Kidney capillary endothelial cell (primary cell): ENCODE measurements at places on chromosomes 13 and 19.

DNA sequence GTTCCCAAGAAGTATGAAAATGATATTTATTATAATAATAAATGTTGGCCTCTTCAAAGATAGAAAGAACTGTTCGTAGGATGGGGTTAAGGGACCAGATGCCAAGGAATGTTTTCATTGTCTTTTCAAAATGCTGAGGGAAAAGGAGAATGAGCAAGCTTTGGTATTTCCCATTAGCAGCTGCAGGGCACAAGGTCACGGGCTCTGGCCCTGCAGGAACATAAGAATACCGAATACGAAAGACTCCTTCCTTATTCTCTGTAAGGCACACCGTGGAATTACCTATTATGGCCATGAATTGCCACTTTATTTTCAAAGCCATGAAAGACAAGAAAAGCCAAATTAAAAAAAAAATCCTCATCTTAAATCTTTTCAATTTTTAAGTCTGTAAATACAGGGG is 49.6 kb upstream of the OLFM4 start:
- no peak for DNase-seq

GRCh38 chr19:30395283-30395682 is 23.1 kb downstream of the ZNF536 start:
- no peak for DNase-seq

DNA sequence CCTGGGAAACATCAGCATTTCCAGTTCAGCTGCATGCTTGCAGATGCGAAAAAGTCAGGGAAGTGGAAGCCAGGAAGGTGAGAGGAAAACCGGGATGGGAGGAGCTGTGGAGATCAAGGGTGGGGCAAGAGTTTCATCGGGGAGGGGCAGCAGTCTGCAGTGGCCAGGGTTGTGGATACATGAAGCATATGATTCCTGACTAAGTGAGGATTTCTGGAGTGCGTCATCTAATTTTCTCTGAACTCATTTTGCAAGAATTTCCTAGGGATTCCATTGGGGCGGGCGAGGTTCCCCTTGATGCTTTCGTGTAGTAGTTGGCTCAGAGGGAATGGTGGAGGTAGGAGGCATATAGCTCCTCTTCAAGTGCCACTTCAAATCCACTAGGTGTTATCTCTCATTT is 344.1 kb upstream of the TMTC4 start:
- no peak for DNase-seq

GRCh38 chr19:2358548-2359173 is 1.4 kb upstream of the TMPRSS9 start:
- DNase-seq: no peak

DNA sequence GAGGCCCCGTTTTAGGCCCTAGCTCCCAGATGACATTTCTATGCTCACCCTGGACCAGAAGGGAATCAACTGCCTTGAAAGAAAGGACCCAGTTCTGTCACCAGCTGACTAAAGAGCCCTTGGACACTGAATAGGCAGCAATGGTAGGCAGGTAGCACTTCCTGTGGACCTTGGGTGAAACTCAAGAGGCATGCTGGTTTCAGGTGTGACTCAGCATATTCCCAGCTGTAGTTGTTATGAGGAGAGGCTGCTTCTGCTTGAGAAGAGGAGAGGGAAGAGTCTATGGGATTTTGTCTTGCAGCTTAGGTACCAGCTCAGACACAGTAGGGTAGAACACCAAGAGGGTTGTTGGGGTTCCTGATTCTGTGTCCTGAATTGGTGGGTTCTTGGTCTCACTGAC is 37.9 kb upstream of the HTR2A start:
- no peak for DNase-seq

- no peak for DNase-seq
Observed at GRCh38 chr13:112668924-112669323, 20.9 kb upstream of the ATP11A start.

- DNase-seq: no peak
Observed at GRCh38 chr13:43166644-43167457, 143.5 kb downstream of the DNAJC15 start.

DNA sequence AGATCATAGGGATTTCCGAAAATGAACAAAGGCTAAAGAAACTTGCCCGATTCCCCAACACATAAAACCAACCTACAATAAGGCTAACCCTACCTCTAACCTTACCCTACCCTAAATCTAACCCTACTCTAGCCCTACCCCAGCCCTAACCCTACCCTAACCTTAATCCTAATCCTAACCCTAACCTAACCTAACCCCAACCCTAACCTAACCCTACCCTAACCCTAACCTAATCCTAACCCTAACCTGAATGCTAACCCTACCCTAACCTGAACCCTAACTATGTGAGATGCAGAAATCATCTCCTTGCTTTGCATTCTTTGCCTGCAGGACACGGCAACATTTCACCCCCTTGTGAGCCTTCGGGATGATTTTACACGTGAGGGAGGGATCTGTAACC is 67.6 kb upstream of the SOX1 start:
- DNase-seq: no peak

DNA sequence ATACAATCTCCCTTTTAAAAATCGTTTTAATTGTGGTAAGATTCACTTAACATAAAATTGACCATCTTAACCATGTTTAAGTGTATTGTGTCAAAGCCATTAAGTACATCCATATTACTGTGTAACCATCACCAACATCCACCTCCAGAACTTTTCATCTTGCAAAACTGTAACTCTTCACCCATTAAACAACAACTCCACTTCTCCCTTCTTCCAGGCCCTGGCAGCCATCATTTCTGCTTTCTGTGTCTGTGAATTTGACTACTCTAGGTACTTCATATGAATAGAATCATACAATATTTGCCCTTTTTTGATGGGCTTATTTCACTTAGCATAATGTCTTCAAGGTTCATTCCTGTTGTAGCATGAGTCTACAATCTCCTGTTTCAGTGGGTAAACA is 36.5 kb upstream of the VWA8 start:
- DNase-seq: no peak

DNA sequence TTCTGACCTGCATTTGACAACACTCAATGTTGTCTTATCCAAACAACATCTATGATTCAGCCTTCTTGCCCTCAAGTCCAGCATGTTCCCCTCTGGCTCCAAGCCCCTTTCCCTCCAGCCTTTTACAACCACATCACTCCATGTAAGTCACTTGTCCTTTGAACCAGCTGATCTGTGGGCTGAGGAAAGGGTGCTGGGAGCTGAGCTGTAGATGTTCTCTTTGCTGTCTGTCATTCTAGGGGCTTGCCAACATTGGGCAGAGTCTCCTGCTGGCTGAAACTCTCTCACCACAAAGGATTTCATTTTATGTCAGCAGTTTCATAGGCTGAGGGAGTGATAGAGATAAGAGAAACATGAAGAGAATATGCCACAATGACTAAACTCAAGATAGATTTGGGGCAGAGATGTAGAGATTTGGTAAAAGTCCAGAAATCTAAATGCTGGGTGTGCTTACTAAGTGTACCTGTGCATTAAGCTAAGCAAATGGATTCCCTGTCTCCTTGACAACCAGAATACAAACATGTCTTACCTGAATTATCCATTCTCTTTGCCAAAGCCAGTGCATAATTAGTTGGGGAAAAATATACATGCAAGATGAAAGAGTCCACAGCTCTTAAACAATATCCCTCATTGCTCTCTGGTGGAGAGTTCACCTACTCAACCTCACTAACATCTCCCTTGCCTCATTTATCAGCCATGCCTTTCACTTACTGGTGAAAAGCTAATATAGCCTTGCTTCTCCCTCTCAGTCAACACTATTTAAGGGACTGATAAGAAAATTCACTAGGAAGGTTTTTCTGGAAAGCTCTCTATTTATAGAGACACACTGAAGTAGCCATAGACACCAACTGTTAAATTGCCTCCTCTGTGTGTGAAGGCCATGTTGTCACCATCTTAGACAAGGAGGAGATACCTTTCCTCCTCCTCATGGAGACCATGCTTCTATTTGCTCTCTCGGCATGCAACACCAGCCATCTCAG is 175.5 kb upstream of the SERP2 start:
- no peak for DNase-seq

GRCh38 chr13:85497652-85498051 is 301.6 kb downstream of the SLITRK6 start:
- no peak for DNase-seq

- no peak for DNase-seq
Observed at GRCh38 chr13:38730332-38730731, 43.5 kb downstream of the FREM2 start.

DNA sequence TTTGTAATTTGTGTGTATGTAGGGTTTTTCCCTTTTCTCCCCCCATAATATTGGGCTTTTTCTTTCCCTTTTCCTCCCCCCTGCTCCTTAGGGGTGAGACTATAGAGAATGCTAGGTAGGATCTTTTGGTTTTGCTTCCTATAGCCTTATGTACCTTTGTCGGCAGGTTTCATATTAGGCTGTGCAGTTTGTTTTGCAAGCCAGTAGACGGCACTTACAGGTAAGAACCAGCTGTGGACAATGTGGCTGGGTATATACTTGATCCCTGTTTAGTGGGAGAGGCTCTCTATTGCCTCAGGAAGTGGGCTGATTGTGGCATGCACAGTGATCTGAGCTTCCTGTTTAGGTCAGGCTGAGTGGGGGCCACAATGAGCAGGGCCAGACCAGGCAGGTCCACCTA is 359.2 kb upstream of the OBI1 start:
- DNase-seq: no peak

- no peak for DNase-seq
Observed at GRCh38 chr19:41847351-41848105, 2.7 kb downstream of the DMRTC2 start.

GRCh38 chr19:56092685-56093631 is 28.1 kb downstream of the ZNF787 start:
- no peak for DNase-seq

GRCh38 chr19:5914946-5915781 is 1.1 kb downstream of the CAPS start:
- DNase-seq: no peak

DNA sequence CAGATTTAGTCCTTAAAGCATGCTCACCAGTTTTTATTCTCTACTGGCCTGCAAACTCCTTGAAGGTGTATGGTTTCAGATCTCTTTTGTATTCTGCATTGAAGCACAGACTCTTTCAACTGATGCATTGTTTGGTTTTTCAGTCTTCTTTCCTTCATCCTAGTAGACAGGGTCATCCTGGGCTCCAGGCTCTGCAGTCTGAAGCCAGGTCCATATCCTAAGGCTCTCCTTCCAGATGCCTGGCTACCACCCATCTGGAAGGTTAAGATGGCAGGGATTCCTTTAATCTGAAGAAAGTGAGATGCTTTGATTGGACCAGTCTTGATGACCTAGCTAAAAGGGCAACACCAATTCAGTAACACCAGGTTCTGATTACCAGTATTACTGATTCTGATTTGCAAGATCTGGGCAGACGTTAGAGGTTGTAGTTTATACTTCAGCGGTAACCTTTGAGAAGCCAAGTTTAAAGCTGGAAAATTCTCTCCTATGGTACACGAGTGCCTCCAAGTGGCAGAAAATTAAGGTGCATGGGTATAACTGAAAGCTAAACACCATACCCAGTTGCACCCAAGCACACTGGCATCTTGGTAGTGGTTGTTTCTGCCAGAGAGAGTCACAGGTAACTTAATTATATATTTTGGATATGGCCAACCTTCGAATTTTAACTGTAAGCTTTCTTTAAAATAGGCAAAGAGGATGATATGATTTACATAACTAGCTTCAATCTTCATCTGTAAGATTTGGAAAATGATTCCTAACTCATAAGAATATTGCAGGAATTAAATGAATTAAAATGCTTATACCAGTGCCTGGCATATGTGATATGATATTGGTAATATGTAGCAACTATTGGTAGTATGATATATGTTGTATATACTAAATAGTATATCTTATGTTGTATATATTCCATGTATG is 1651.9 kb upstream of the MIR17HG start:
- no peak for DNase-seq

DNA sequence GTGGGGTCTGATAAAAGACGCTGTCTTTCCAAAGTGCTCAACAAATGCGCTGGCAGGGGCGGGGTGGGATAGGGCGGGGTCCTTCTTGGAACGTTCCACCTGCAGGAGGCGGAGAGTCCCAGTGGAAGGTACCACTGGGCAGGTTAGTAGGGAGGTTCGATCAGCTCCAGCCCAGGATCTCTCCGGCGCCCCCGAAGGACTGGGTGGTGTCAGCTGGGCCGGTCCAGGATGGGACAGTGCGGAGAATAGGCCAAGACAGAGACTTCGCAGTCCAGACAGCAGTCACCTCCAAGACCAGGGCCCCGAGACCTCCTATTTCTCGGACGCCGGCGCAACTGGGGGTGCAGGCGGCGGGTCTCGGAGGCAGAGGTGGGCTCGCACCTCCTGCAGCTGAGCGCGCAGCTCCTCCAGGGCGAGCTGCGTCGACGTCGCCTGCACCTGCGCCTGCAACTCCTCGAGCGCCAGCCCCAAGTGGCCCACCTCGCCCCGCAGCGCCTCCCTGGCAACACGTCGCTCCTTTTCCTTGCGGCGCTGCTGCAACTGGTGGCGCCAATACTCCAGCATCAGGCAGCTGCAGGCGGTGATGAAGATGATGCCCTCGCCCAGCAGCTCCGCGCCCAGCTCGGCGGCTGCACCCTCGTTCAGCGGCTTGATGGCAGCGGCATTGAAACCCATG is 21.6 kb downstream of the VASP start:
- no peak for DNase-seq

GRCh38 chr19:37931881-37932655 is 25.1 kb downstream of the SIPA1L3 start:
- DNase-seq: no peak

- DNase-seq: no peak
Observed at GRCh38 chr13:98405107-98405571, 171.8 kb downstream of the STK24 start.

DNA sequence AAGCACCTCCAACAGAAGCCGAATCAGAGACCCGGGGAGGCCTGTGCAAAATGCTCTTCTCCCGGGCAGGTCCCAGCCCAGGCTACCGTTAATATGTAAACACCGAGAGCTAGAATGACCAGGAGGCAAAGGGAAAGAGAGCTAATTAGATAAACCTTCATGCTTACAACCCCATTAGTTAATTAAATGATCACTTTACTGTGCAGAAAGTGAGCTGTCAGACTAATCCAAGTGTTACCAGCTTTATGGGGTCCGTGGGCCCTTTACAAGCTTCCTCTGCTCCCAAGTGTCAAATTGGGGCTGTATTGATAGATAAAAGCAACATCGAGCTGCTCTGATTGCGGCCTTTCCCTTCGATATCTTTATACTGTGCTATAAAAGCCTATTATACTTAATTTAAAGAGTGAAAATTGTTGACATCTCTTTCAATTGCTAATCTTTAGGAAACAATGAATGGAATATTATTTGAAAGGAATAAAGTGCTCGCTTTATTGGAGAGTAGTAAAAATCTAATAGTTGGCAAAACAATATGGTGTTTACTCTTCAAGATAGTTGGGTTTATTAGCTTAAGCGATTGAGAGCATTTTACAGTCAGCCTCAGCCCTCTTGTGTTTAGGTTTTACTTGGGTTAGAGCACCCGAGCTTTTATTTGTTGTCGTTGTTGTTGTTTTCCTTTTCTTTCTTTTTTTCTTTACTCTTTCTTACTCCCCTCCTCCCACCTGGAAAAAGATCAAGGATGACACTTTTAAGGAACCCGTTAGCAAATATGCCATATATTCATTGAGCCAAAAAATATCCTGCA is 189.3 kb upstream of the GPR12 start:
- no peak for DNase-seq

GRCh38 chr19:14515501-14516047 is 2.6 kb downstream of the DNAJB1 start:
- DNase-seq: no peak
